ENCODE measurements at places on chromosomes 16 and 17.

DNA sequence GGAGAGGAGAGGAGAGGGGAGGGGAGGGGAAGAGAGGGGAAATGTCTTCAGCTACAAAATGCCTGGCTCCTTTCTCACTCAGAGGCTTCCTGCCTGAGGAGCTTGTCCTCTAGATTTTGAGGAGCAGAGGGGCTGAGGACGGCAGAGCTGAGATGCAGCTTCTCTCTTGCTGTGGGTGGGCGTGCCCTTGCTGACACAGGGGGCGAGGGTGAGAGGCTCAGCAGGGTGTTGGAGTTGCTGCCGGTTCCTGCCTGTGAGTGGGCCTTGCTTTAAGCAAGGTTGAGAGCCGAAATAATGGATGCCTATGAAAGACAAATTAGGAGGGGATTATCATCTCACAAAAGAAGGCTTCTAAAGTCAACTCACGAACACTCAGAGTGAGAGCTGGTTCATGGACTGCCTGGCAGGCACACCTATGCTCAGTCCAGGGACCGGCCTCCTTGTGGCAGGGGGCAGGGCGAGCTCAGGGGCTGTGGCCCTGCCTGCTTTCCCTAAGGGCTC, 215.6 kb downstream of the MSI2 start:
- no peak for DNase-seq

GRCh38 chr16:31077592-31078396, 3.6 kb downstream of the ZNF646 start:
- no peak for DNase-seq

DNA sequence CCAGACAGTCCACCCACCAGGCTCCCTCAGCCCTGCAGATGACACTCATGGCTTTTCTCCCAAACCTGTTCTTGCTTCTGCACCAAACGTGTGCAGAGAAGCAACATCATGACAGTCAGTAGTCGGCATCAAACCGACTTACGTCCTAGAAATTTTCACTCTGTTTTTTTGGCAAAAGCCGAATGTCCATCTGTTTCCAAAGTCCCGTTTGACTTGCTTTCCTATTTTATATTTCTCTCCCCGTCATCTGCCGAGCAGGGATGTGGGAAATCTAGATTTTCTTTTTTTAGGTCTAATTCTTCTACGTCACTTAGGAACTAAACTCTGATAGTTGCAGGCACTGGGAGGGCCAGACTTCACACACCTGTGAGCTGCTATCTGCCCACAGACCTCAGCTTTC, 104.9 kb downstream of the RMI2 start:
- DNase-seq: no peak

GRCh38 chr17:73232587-73233373, 28.9 kb downstream of the CPSF4L start:
- DNase-seq: no peak

DNA sequence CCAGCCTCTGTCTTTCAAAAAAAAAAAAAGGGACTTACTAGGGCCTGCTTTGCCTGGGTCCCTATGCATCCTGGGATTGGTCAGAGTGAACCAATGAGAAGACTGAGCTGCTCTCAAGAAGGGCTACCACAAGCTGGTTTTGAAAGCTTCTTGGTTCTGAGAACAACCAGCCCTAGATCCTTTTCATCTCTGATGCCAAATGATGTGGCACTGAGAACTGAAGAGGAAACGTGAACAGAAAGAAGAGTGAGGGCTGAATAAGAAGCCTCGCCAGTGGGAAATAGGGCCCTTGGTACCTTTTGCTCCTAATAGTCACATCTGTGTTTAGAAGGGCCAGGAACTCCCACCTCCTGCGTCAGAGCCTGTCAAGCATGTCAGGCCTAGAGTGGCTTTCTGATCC, 10.7 kb downstream of the TACO1 start:
- DNase-seq: no peak

DNA sequence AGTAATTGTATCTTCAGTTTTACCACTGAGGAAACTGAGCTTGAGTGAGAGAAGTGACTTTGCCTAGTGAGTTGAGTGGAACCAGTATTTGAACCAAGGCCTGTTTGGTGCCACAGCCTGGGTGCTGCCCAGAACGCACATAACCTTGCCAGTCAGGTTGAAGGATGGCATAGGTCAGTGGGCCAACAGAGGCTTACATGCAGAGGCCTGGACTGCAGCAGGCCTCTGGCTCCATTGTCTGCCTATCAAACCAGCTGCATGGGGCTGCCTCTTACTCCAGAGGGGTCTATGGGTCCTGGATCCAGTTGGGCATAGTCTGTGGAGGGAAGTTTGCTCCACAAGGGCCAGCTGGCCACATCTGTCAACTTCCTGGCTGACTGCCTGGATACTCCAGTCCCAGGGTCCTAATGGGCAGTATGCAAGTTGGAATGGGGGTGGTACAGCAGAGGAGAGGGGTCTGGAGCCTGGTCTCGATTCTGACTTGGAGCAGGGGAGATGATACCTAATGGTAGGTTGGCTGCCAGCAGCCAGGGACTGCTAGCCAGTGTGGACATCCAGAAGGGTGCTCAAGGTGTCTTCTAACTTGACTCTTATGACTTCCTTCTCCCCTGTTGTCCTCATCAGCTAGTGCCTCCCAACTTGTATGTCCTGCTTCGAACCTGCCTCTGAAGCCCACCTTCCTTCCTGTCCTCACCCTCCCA, 11.1 kb upstream of the RNF112 start:
- no peak for DNase-seq

DNA sequence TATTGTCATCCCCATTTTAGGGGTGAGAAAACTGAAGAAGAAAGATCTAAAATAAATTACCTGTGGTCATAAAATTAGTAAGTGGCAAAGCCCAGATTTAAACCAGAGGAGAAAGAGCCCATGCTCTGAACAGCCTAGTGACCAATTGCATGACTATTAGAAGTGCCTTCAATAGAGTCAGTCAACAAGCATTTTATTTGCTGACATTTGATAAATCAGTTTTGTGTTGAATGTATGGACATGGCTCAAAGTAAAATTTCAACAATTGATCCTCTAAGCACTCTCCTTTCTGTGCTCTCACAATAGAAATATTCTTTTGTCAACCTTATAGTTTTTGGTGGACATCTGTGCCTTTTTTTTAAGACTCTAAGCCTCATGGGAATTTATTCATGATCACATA, 572.9 kb upstream of the SOX9 start:
- DNase-seq: no peak

DNA sequence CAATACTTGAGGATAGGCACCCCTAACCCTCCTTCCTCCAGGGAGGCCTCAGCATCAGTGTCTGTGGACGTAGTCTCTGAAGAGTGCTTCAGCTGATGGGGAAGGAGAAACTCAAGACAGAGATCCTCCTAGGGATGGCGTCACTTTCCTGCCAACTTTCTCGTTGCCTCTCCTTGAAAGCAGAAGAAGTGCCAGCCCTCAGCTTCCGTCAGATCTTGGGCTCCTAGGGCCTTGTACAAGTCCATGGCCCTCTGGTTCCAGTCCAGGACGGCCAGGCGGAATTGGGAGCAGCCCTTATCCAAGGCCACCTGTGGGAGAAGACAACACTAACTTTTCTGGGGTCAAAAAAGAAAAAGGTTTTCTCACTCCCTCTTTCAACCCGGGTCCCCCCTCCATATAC, 1.3 kb downstream of the SAT2 start:
- no peak for DNase-seq

GRCh38 chr17:57465610-57466009, 209.3 kb downstream of the MSI2 start:
- DNase-seq: no peak

GRCh38 chr17:19407601-19408345, 3.3 kb upstream of the RNF112 start:
- no peak for DNase-seq

DNA sequence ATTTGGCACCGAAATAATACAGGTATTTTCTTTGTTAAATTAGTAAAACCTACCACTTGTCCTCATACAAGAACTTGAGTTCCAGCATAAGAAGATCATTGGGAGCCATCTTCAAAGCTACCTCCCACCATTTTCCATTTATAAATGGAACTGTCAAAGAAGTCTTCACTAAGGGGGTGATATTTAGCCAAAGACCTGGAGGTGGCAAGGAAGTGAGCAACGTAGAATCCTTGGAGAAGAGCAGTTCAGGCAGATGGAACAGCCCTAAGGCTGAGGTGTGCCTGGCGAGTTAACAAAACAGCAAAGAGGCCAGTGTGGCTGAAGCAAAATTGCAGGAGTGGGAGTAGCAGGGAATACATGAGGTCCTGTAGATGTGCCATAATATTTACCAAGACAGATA, 1.8 kb downstream of the KCNJ16 start:
- peak; percentile 67 for DNase-seq

DNA sequence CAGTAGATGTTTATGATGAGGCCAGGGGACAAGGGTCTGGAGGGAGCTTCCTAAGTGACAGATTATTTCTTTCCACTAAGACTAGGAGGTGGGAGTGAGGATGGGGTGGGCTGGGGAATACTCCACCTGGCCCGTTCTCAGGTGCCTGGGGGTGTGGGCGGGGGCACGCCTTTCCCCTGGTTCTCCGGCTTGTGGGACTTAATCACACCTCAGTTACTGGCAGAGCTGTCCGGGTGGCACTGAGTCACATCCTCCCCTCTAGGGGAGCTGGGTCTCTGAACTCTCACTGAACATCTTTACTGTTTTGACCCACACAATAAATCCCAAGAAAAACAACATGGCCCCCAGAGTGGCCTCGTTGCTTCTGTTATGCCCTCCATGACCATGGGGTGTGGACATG, 332.8 kb downstream of the MAF start:
- DNase-seq: no peak

- no peak for DNase-seq
These were observed 17.0 kb downstream of the MAP1LC3B start for GRCh38 chr16:87409153-87409552.

GRCh38 chr17:77475016-77475976, 334.5 kb downstream of the SEC14L1 start:
- peak; percentile 33 for DNase-seq

DNA sequence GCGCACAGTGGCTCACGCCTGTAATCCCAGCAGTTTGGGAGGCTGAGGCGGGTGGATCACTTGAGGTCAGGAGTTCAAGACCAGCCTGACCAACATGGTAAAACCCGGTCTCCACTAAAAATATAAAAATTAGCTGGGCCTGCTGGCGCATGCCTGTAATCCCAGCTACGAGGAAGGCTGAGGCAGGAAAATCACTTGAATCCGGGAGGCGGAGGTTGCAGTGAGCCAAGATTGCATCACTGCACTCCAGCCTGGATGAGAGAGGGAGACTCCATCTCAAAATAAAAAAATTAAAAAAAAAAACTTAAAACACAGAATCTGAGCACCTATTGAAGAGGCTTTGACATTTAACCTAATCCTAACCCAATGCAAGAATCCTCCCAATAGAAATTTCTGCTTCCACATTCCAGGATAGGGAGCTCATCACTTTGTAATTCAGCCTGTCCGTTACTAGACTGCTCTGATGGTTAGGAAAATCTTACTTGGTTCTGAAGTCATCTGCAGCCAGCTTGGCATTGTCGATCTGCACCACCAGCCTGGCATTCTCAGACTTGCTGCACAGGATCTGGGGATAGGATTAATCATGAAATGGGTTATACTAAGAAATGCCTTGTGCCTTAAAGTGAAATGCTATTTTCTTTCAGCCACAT, 2.1 kb downstream of the KRT33B start:
- peak; percentile 70 for DNase-seq

- no peak for DNase-seq
These were observed 242.4 kb downstream of the C16orf95 start for GRCh38 chr16:87074641-87075318.

DNA sequence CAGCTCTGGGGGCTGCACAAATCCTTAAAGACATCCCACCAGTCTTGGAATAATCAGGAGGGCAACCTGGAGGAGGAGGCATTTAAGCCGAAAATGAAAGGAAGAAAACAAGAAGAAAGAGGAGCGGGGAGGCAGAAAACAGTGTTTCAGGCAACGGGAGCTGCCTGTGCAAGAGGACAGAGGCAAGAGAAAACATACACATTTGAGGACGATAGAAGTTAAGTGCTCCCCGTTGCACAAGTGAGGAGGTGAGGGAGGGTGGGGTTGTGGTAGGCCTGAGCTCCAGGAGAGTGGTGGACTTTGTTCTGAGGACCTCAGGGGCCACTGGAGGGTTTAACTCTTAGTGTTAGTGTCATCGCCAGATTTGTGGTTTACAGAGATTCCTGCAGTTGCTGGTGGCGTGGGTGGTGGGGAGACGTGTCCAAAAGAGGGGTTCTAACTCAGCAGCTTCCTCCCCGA, 27.6 kb upstream of the CIBAR2 start:
- DNase-seq: no peak

DNA sequence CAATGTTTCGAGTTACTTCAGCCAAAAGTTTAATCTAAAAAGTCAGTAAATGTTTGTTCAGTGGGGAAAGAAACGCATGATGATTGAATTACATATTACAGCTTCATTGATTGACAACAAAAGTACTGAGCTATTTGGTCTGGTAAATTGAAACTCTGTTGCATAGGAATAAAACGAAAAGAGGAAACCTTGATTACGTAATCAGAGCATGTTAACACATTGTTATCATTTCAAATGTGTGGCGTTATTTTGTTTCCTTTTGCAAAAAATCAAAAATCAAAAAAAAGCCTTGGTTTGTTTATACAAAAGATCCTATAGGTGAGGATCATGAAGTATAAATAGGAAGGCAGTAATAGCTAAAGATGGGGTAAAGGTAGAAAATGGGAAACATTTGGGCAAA, 19.5 kb upstream of the CA10 start:
- no peak for DNase-seq

- DNase-seq: peak; percentile 65
These were observed 32.2 kb downstream of the KIAA0753 start for GRCh38 chr17:6608321-6608720.

DNA sequence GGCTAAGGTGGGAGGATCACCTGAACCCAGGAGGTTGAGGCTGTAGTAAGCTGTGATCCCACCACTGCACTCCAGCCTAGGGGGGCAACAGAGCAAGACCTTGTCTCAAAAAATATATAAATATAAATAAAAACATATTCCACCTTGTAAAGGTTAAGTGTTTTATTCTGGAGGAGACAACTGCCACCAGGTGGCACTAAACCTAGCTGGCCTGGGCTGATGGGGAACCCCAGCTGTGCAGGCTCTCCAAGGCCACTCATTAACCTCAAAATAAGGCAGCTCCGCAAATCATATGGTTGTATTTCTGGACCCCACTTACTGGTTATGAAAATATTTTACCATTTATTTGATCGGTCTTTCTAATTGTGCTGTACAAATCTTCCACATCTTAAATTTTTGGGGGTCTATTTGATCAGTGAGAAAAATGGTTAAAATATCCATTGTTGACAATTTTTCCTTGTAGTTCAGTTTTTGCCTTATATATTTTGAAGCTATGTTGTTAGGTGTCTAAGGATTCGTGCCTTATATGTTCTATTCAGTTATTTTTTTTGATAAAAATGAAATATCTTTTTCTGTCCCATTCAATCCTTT, 8.5 kb upstream of the ICAM2 start:
- peak; percentile 55 for DNase-seq

- peak; percentile 17 for DNase-seq
These were observed 14.0 kb upstream of the EMP2 start for GRCh38 chr16:10594312-10594950.
